ENCODE measurements at places on chromosomes 16 and 17. TPM values are rescaled to one million over a fixed set of nuclear protein-coding genes. Genes with fewer than 3 reads are reported as not detected.

The SLC9A5 gene
- 8.5 TPM for total RNA-seq

The ADAMTS18 gene
- total RNA-seq, result 0.19 TPM

The KRTAP16-1 gene
- not detected for total RNA-seq

- no peak for DNase-seq
Measured at GRCh38 chr16:63890081-63890480, 1231.8 kb downstream of the CDH11 start.

DNA sequence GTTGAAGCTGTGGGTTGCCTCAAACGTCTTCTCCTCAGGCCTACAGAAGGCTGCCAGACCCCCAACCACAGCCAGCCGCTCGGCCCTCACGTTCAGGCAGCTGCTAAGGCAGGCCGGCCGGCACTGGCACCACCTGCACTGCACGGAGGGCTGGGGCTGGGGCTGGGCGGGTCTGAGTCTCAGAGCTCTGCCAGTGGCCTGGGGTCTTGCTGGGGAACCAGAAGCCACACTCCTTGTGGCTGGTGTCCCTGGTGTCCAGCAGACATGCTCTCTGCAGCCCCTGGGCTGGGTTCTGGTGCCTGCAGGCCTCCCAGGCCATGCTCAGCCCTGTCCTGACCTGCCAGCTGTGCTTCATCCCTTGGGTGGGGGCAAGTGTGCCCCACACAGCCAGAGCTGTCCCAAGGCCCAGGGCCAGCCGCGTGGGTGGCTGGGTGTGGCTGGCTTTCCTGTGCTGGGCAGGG is 42.0 kb downstream of the BAHCC1 start:
- no peak for DNase-seq

GRCh38 chr16:72815348-72816318 is 232.3 kb downstream of the ZFHX3 start:
- no peak for DNase-seq

DNA sequence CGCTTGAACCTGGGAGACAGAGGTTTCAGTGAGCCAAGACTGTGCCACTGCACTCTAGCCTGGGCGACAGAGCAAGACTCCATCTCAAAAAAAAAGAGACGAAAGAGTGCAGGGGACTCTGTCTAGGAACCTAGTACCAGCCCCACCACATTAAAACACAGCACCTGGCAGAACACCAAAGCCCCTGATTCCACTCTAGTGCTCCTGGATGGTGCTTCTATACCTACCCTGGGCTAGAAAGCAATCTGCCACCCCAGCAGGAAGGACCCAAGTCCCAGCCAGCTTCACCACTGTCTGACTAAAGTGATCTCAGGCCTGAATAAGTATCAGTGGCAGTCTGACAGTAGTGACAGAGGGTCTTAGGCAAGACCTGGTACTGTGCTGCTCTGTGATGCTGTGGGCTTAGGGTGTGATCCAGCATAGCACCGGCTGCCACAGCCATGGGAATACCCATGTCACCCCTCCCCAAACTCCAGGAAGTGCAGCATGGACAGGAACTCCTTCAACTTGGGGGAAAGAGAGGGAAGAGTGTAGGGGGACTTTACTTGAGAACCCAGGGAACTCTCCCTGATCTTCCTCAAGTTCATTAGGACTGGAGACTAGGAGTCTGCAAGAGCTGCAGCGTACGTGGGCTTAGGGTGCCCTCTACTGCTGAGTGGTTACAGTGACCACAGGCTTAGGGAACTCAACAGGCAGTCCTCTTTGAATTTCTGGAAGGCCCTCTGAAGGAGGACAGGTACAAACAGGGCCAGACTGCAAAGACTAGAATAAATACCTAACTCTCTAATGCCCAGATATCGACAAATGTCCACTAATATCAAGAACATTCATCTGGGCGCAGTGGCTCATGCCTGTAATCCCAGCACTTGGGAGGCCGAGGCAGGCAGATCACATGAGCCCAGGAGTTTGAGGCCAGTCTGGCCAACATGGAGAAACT is 30.0 kb upstream of the RNF43 start:
- DNase-seq, result peak; percentile 70

GRCh38 chr17:50638966-50639713 is 4.5 kb downstream of the ABCC3 start:
- DNase-seq, result no peak
